AG09319 (cell line): ENCODE measurements at places on chromosomes 12 and 14.

DNA sequence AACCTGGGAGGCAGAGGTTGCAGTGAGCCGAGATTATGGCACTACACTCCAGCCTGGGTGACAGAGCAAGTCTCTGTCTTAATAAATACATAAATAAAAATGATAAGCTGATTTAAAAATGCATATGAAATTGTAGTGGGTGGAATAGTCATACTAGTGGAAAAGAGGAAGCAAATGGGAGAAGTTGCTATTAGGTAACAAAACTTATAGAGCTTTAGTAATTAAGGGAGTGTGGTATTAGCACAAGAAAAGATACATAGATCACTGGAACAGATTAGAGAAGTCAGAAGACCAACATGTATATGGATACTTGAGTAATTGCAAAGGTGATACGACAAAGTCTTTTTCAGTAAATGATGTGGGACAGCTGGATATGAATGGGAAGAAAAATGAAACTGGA is 26.5 kb downstream of the TECPR2 start:
- no peak for DNase-seq

- DNase-seq, result no peak
Measured at GRCh38 chr12:18888047-18888446, 150.1 kb downstream of the CAPZA3 start.

GRCh38 chr12:131805421-131805820 is 22.8 kb upstream of the MMP17 start:
- no peak for DNase-seq

DNA sequence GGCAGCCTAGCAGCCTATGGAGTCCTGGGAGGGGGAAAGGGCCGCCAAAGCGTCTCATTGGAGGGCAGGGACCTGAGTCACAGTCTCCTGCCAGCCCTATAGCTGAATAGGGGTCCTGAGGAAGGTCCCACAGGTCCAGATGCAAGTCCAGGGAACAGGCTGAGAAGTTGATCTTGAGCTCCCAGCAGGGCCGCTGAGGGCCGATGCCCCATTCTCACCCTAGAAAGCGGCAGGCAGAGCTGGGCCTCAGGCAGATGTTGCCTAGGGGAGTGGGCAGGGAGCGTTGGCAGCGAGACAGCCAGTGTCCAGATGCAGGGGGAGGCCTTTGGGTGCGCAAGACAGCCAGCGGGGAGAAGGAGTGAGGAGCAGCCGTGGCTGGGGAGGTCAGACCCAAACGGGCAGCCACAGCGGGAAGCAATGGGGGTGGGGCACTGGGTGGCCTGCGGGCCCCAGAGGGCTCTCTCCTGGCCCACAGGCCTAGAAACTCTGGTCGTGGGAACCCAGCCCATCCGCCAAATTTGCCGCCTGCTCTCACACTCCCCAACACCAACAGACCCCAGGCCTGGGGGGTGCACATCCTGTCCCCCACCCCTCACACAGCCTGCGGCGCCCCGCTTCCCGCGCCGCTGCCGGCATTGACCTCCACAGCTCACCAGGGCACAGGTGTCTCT is 1.1 kb downstream of the HDAC7 start:
- DNase-seq, result no peak

DNA sequence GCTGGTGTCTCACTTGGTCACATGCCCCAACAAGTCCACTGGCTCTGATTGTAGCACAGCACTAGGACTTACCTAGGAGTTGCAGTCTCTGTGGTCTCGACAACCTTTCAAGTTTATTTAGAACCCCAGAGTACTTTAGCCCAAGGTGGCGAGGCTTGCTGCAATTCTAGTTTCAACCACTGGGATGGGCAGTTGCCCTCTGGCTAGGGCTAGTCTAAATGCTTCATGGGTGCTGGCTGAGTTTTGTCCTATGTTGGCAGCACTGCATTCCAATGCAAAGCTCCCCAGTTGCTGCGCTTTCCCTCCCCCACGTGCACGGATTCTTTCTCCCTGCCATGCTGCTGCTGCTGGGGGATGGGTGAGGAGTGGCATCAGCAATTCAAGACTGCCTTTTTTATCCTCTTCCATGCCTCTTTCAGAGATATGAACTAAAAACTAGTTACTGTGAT is 207.9 kb downstream of the SYNE2 start:
- no peak for DNase-seq

- no peak for DNase-seq
Measured at GRCh38 chr12:27517961-27518665, 5.9 kb upstream of the PPFIBP1 start.

DNA sequence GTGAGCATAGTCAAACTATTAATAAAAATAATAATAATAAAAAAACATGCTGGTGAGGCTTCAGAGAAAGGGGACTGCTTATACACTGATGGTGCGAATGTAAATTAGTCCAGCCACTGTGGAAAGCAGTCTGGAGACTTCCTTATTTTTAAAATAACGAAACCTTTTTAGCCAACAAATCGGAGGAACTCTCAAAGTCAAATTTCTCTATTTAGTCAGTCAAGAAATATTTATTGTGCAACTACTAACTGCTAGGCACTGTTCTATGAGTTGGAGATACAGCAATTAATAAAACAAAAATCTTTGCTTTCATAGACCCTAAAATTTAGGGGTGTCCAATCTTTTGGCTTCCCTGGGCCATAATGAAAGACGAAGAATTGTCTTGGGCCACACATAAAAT is 10.8 kb downstream of the TAOK3 start:
- DNase-seq, result no peak

DNA sequence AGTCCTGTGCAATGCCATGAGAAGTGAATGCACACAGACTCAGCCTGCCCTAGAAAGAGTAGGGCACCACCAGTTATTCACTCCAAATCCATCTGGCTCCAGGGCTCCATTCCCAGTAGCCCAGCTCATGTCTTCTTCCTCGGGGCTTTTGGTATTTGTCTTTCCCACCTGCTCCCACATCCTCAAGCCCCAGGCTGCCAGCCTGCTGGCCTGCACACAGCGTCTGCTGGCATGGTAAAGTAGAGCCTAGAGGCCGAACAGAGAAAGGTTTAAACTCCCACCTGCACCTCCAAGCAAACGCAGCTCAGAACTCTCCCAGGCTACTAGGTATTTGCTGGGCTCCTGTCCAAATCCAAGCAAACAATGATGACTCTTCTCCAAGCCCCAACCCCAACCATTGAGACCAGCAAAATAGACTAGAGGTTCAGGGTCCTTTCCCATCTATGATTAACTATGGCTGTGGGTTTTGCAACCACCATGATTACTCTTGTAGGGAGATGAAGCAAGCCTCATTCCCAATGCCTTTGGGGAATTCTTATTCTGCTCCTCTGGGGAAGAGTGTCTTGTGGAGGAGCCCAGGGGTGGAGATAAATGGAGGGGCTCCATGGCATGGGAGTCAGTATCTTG is 5.2 kb upstream of the VDR start:
- DNase-seq, result no peak

- DNase-seq, result no peak
Measured at GRCh38 chr12:116317986-116318575, 40.6 kb upstream of the MED13L start.

DNA sequence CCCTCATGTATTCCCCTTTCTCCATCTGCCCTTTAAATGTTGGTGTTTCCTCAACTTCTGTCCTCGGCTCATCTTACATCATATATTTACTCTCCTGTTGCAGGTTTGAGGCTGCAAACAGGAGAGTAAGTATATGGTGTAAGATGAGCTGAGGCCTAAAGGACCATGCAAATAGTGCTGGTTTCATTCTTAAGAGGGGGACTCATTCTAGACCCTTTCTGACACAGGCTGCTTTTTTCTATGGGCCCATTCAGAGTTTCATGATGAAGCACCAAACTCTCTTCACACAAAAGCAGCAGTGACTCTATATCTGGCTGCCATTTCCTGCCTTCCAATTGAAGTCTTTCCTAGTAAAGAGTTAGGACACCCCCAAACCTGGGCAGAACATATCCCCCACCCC is 218.5 kb downstream of the PHLDA1 start:
- no peak for DNase-seq

DNA sequence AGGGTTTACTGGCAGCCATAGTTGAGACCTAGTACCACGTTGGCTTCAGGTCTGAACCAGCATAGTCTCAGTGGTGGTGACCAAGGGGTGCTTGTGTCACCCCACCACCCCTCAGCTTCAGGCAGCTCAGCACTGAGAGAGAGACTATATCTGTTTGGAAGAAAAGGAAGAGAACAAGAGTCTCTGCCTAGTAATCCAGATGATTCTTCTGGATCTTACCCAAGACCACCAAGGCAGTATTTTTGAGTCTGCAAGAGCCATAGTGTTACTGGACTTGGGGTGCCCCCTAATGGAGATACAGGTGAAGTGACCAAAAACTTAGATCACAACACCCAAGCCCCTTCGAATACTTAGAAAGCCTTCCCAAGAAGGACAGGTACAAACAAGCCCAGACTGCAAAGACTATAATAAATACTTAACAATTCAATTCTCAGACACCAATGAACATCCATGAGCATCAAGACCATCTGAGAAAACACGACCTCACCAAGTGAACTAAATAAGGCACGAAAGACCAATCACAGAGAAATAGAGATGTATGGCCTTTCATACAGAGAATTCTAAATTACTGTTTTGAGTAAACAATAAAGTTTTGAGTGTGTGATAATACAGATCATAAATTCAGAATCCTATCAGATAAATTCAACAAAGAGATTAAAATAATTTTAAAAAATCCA is 107.0 kb downstream of the HELB start:
- peak; percentile 37 for DNase-seq

GRCh38 chr12:44677724-44678123 is 198.4 kb downstream of the NELL2 start:
- no peak for DNase-seq

- DNase-seq, result no peak
Measured at GRCh38 chr14:36363704-36364103, 43.3 kb upstream of the MBIP start.

DNA sequence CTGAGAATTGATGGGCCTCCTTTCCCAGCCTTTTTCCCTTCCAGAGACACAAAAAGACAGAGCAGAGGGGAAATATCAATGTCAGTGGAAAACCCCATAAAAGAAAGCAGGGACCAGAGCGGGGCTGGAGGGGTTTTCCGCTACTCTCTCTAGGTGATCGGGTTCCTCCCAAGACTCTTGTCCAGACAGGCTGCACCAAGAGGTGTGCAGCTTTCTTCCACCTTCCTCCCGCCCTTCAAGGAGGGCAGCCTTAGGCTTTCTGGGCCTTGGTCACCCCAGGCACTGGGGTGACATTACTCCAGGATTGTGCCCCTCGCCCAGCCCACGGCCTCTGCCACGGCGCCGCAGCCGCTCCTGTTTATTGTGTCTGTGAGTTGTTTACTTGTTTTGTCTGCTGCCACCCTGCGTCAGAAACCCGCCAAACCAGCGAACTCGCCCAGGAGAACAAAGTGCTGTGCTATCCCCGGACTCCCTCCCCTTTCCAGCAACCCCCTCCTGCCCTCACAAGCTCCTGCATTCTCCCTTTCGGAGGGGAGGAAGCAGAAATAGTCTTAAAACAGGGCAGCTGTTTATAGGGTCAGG is 6.7 kb upstream of the HOXC6 start:
- DNase-seq, result no peak

DNA sequence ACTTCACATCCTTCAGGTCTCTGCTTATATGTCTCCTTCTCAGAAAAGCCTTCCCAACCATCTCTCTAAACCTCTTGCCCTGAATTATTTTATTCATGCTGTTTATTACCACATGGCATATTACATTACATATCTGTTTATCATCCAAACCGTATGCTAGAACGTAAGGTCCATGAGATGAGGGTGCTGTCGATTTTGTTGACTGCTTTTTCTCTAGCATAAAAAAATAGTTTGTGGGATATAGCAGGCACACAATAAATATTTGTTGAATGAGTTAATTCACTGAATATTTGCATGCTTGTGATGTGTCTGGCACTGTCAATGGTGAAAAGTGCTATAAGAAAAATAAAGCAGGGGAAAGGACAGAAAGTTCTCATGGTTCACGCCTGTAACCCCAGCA is 22.9 kb downstream of the SAMD4A start:
- no peak for DNase-seq

- peak; percentile 67 for DNase-seq
Measured at GRCh38 chr12:76863005-76863670, 15.7 kb downstream of the CSRP2 start.
